NCI-H1105 treated with DMSO at 0.1 percent for 48 hours (cell line): ENCODE measurements at places on chromosomes 12 and 14.

- no peak for DNase-seq
Measured at GRCh38 chr14:96614481-96614881, 112.3 kb downstream of the PAPOLA start.

DNA sequence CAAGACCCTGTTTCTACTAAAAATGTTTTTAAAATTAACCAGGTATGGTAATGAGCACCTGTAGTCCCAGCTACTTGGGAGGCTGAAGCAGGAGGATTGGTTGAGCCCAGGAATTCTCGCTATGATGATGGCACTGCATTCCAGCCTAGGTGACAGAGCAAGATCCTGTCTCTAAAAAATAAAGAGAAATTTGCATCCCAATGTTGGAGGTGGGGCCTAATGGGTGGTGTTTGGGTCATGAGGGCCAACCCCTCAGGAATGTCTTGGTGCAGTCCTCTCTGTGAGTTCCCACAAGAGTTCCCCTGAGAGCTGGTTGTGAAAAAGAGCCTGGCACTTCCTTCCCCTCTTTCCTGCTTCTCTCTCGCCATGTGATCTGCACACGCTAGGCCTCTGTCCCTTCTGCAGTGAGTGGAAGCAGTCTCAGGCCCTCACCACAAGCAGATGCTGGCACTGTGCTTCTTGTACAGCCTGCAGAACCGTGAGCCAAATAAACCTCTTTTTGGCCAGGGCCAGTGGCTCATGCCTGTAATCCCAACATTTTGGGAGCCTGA lies 11.3 kb downstream of the ACOT6 start:
- no peak for DNase-seq

GRCh38 chr14:71804992-71805391 lies 127.2 kb upstream of the RGS6 start:
- no peak for DNase-seq

DNA sequence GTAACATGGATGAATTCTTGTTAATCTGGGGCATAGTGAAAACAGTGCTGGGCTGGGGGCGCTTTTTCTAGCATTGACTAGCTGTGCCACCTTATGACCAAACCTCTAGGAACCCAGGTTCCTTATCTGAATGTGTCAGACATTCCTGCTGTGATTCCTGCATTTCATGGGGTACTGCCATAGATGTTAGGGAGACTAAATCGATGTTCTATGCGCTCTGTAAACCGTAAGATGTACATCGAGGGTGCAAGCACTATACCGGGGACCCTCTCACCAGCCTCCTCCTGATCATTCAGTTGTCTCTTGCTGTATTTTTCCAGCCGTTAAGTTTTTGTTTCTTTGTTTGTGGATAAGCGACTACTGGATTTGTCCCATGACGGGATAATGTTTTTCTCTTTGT lies 170.9 kb upstream of the PARP11 start:
- no peak for DNase-seq

- no peak for DNase-seq
Measured at GRCh38 chr14:39218171-39218769, 15.4 kb upstream of the MIA2 start.

DNA sequence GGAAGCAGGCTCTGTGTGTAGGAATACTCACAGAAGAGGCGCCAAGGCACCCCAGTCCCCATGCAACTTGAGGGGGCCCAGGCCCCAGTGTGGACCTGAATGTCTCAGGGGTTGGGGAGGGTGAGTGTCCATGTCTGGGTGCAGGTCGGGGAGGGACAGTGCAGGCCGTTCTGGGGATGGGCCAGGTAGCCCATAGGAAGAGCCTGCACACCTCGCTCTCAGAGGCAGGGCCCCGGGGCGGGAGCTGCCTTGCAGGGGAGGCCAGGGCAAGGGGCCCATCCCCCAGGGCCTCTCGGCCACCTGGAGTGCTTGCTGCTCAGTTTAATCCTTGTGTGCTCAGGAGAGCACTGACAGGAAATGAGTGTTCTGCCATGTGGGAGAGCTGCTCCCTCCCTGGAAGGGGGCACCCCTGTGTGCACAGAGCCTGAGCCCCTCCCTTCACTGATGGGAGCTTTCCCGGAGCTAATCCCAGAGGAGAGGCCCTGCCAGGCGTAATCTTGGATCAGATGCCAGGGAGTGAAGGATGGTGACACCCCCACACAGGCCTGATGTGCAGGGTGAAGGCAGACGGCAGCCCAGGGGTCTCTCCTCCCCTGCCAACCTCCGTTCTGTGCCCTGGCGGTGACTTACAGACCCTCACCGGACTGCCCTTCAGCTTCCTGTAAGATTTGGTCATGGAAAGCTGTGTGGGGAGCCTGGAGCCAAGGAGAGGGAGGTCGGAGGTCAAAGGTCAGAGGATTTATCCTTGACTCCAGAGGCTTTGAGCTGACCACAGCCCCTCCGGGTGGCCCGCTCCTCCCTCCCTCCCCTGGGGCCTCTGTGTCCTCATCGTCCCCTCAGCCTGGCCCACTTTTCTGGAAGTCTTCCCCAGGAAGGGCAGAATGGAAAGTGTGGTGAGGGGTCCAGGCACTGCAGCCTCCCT lies 24.4 kb upstream of the FBRSL1 start:
- DNase-seq = no peak

DNA sequence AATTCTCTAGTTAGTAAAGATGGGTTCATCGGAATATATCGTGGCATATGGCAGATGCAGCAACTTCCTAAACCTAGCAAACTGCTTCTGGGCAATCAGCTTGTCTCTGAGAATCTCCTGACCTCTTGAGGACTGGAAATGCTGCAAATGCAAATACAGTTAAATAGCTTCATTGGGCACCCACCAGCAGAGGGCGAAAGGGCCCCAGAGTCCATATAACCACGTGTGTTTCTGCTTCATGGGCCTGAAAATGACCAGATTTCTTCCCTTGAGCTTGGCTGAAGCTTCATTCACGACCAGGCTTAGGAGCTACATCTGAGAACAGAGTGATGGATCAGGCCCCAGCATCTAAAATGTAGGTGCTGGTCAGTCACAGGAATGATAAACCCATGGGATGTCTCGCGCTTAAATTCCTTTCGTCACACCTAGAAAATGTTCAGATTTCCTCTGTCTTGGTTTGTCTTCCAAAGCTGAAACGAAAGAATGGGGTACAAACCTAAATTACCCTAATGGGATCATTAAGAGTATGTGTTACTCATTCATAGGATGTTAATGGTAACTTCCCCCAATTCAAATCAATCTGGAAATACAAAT lies 1482.5 kb upstream of the TMEM132C start:
- DNase-seq = peak; percentile 52

GRCh38 chr12:5783289-5783920 lies 161.7 kb downstream of the ANO2 start:
- peak; percentile 18 for DNase-seq

DNA sequence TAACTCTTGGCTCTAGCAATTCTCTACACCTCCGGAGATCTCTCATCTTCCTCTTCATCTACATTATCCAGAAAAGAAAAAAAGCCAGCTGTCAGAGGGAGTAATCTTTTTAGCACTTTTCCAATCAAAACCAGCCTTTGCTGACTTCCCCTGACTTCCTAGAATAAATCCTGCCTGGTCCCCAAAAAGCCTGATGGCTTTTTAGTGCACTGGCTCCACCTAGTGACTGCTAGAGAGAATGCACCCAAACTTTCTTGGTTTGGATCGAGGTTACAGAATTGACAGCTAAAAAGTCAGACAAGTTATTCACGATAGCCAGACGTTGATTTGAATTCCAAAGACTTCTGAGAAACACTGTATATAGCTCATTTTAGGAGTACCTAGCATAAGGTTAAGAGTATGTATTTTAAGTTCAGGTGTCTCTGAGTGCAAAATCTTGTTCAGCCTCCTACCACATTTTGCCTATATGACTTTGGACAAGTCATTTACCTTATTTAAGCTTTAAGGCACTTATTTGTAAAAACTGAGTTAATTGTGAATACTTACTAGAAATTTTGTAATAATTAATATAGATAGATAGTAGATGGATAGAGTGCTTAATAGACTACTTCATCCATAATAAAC lies 185.7 kb upstream of the GRIN2B start:
- peak; percentile 66 for DNase-seq

DNA sequence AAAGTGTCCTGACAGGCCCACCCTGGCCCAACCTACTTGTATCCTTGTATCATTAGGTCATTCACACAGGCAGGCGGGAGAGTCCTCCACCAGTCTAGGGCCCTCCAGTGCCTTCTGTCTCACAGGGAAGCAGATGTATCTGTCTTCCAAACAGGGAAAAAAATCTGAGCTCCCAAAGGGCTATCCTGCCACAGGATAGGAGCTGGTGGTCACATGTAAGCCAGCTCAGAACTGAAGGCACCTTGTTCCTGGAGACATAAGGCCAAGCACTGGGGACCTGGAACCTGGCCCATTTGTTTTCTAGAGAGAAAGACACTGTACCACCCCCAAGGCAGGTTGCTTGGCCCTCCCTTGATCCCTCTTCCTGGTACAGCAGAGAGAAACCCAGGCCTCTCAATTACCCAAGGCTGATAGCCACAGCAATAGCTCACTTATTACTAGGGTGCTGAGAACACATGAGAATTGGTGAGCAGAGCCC lies 19.4 kb upstream of the PLEKHH1 start:
- no peak for DNase-seq

DNA sequence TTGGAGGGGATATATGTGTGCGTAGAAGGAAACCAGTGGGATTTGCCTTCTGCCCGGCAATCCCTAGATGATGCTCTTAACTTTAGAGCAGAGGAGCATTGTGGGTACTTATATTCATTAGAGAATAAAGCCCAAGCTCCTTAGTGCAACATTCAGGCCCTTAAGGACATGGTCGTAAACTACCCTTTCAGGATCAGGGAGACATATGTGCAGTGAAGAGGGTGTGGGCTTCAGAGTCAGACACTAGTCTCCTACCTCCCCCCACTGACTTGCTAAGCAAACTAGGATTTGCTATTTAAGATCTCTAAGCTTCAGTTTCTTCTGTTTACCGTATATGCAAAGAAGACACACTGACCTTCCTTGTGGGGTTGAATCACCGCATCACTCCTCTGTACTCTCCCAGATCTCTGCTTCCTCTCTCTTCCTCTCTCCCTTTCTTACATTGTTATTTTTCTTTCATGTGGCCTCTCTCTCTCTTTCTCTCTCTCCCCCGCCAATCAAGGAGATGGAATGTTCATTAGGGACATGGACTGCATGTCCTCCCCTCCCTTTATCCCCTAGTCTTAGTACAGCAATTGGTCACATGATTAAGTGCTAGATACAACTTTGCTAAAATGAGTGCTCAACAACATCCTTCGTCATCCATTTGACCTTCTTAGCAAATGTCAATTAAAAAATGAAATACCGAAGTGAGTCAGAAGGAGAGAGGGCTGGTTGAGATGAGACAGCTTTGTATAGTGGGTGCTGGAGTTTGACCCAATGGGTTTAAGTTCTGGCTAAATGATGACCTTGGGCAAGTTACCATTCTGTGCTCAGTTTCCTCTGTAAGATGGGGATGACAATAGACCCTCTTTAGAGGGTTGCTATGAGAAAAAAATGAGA lies 91.7 kb downstream of the TMX1 start:
- no peak for DNase-seq

- no peak for DNase-seq
Measured at GRCh38 chr12:5246196-5246595, 185.7 kb upstream of the NTF3 start.

DNA sequence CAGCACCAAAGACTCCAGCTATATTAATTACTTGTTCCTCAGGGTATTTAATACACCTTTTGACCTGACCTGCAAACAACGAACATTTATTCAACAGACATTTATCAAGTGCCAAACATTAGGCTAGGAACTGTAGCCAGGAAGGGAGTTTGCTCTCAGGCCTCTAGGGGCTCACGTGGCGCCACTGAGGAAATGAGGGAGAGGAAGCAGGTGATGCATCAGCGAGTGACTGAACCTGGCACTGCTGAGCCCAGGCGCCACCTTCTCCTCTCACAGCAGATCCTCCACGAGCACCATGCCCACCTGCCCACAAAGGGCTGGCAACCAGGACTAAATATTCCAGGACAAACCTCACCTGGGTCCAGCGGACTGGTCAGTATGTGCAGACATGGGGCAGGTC lies 50.2 kb downstream of the SETD3 start:
- no peak for DNase-seq

GRCh38 chr14:98731701-98732100 lies 540.3 kb downstream of the BCL11B start:
- no peak for DNase-seq

DNA sequence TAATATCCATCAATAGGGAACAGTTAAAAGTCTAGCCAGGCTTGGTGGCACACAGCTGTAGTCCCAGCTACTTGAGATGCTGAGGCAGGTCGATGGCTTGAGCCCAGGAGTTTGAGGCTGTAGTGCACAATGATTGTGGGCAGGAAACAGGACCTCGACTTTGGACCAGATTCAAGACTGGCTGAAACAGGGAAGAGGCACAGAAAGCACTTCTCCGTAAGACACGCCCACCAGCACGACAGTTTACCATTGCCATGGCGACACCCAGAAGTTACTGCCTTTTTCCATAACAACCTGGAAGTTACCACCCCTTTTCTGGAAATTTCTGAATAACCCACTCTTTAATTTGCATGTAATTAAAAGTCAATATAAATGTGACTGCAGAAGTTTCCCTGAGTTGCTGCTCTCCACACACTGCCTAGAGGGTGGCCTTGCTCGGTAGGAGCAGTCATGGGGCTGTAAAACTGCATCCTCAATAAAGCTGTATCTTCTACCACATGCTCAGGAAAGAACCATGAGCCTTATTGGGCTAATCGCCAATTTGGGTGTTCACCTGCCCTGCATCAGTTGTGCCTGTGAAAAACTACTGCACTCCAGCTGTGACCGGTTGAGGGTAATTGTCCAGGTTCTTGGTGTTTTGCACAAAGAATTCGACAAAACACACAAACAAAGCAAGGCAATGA lies 4.6 kb upstream of the LRRC23 start:
- DNase-seq = no peak

- no peak for DNase-seq
Measured at GRCh38 chr12:113049976-113050742, 6.4 kb upstream of the DTX1 start.

DNA sequence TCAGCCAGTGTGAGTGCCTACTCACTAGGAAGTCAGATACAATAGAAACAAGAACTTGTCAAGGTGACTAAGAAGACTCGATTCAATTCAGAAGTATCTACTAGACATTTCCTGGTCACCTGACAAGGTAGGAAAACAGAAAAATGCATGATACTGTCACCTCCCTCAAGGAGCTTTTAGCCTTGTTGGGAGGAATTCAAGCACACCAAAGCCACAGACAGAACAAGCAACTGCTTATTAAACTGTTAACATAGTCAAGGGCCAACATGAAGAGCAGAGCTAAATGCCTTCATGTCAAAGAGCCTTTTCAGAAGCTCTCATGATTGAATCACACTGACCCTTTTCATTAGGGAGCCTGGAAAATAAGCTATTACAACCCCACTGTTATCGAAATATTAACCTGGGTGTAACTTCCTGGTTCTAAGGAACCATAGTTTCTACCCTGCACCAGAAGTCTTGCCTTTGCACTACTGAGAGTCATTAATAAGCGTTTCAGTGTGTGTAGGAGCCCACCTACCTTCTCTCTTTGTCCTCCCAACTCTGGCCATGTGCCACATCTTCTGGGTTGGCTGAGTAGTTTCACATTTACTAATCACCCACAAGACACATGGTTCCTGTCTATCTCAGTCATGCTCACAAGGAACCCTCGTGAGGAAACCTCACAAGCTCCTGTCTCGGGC lies 31.0 kb upstream of the LGALS3 start:
- DNase-seq = no peak
